ENCODE measurements at places on chromosomes 2 and 18. TPM values are rescaled to one million over a fixed set of nuclear protein-coding genes. Genes with fewer than 3 reads are reported as not detected.

Gene ITGB6
- total RNA-seq = under 0.01 TPM

GRCh38 chr2:40450796-40451430 lies 977 bp downstream of the SLC8A1 start:
- DNase-seq = peak; percentile 94
- peaks cover 15% of the 10 kb centered on the region for H3K4me1 ChIP-seq
- H3K27me3 ChIP-seq = no peaks in the 10 kb centered on the region
- peak overlapping the region; percentile 74 for H3K27ac ChIP-seq
- H3K36me3 ChIP-seq = no peaks in the 10 kb centered on the region

GRCh38 chr2:60158262-60158661 lies 395.2 kb downstream of the BCL11A start:
- no peaks in the 10 kb centered on the region for H3K4me1 ChIP-seq
- H3K4me3 ChIP-seq = no peak overlapping the region
- no peak for DNase-seq
- H3K36me3 ChIP-seq = no peaks in the 10 kb centered on the region

Gene CAVIN2
- 1.8 TPM for total RNA-seq

Gene RAB31
- 120 TPM for total RNA-seq

GRCh38 chr2:153386481-153386897 lies 92.1 kb downstream of the RPRM start:
- H3K36me3 ChIP-seq = no peaks in the 10 kb centered on the region
- no peak overlapping the region for H3K27ac ChIP-seq
- no peak overlapping the region for H3K4me3 ChIP-seq
- DNase-seq = no peak
- H3K4me1 ChIP-seq = no peaks in the 10 kb centered on the region

DNA sequence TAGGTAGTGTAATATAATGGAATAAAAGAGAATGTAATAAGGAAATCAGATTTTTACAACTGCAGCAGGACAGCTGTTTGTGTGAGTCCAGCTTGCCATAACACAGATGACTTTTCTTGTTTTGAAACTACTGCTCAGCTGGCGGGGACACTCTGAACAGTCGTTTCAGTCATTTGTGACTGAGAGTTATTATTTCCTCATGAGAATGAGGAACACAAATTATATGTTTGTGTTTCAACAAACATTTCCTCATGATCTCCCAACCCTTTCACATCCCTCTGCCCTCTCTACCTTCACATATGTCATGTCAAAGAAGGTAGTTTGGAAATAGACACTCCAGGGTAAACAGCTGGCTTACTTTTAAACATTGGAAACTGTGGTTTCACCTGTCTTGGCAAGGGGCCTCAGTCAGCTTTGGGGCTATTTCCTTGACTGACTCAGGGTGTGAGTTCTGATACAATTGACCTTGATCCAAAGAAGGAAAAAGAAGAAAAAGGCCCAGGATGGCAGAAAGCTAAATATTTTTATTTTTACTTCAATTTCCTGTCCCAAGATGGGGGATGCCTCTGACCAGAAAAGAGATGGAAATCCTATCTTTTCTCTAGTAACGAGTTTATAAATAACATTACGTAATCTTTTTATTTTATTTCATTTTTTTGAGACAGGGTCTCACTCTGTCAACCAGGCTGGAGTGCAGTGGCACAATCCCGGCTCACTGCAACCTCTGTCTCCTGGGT lies 593 bp downstream of the SP140L start:
- DNase-seq = no peak
- peak overlapping the region; percentile 82 for H3K27ac ChIP-seq
- H3K27me3 ChIP-seq = no peaks in the 10 kb centered on the region

DNA sequence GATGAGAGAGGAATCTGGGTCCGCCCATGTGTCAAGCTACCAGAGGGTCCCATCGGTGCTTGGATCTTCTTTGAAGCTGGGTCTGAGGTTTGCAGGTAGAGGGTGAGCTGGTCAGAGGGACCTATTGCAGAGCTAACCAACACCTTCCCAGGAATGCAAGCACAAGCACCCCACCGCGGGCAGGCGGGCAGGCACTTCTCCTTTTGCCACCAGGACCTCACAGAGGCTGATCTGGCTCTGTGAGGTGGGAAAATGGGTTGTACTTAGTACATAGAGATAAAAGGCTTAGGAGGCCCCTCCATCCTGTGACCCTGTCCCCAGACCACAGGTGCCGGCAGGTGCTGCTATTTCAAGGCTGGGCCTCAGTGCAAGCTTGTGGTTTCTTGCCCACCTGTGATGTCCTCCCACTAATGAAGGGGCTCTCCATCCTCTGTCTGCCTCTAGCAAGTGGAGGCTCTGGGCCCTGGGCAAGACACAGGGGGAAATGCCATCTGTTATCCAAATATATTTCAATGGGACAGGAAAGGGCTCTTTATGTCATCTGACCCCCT lies 31.4 kb upstream of the IL37 start:
- no peaks in the 10 kb centered on the region for H3K36me3 ChIP-seq
- H3K4me1 ChIP-seq = peaks cover 38% of the 10 kb centered on the region
- H3K4me3 ChIP-seq = no peak overlapping the region
- DNase-seq = no peak

- H3K4me1 ChIP-seq = peaks cover 31% of the 10 kb centered on the region
- H3K27ac ChIP-seq = peak overlapping the region; percentile 78
- H3K27me3 ChIP-seq = no peaks in the 10 kb centered on the region
- DNase-seq = peak; percentile 100
- peaks cover 13% of the 10 kb centered on the region for H3K36me3 ChIP-seq
- no peak overlapping the region for H3K4me3 ChIP-seq
These were observed 42.2 kb downstream of the BIN1 start for GRCh38 chr2:127064642-127065250.

Gene WNT6
- not detected for total RNA-seq

DNA sequence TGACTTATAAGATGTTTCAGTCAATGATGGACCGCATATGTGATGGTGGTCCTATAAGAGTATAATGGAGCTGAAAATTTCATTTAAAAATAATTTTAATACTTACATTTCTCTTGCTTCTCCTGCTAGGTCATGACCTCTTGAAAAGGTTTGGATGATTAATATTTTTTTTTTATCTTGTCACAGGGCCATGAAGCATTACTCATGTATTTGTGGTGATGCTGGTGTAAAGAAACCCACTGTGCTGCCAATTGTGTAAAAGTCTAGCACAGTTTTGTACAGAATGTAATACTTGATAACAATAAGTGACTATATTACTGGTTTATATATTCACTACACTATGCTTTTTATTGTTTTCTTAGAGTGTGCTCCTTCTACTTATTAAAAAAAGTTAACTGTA lies 124.2 kb upstream of the CELF4 start:
- DNase-seq = no peak
- no peaks in the 10 kb centered on the region for H3K27me3 ChIP-seq
- no peak overlapping the region for H3K27ac ChIP-seq
- no peak overlapping the region for H3K4me3 ChIP-seq
- no peaks in the 10 kb centered on the region for H3K4me1 ChIP-seq
- no peaks in the 10 kb centered on the region for H3K36me3 ChIP-seq

GRCh38 chr2:70657246-70657645 lies 103.6 kb upstream of the TGFA start:
- no peaks in the 10 kb centered on the region for H3K4me1 ChIP-seq
- DNase-seq = no peak
- H3K4me3 ChIP-seq = no peak overlapping the region
- no peaks in the 10 kb centered on the region for H3K36me3 ChIP-seq

- peak overlapping the region; percentile 63 for H3K27ac ChIP-seq
- DNase-seq = no peak
- no peaks in the 10 kb centered on the region for H3K27me3 ChIP-seq
- no peak overlapping the region for H3K4me3 ChIP-seq
These were observed 116.4 kb downstream of the MAP3K20 start for GRCh38 chr2:173192071-173192470.

Gene TNS1
- total RNA-seq = 45.7 TPM

Gene DHRS9
- total RNA-seq = not detected

DNA sequence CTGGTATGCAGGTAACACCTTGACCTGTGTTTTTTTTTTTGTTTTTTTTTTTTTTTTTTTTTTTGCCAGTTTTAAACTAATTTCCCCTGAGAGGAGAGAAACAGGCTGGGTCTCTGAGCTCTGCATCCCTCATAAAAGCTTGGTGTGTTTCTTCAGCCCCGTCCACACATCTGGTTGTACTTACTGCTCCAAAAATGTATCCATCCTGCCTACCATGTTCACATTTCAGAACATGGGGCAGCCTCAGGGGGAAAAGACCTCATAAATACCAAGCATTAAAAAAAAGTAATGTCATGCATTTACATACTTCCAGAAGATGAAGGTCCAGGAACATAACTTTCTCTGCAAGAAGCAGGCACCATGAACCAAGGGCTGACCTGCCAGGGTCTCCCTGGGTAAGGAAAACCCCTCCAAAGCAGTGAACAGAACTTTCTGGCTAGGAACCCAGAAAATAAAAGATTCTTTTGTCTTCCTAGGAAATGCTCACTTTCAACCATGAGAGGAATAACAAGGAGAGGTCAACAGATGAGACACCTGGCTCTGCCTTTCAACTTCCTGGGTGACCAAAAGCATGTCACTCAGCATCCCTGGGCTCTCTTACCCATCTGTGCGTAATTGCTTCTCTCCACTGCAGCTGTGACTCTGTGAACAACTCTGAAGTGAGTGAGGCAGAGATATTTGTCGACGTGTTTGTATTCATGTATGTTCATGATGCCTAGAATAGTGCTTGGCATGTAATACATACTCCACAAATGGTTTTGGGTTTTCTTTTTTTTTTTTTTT lies 118.6 kb downstream of the MCFD2 start:
- no peak overlapping the region for H3K27ac ChIP-seq
- H3K27me3 ChIP-seq = no peaks in the 10 kb centered on the region
- peaks cover 4% of the 10 kb centered on the region for H3K36me3 ChIP-seq
- peaks cover 42% of the 10 kb centered on the region for H3K4me1 ChIP-seq

DNA sequence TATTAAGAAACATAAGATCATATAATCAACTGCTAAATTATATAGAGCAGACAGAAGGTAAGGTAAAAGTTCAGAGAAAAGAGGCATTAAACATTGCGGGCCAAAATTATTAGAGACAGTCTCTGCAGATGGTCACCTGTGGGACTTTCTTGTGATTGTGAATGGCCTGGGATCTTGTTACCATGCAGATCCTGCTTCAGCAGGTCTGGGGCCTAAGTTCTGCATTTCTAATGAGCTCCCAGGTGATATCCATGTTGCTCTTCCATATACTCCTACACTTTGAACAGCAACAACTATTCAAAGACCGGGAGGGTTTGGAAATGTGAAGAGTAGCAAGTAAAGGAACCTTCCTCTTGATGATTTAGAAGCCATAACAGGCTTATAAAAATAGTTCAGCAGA lies 8.5 kb upstream of the ETAA1 start:
- H3K36me3 ChIP-seq = no peaks in the 10 kb centered on the region
- H3K4me3 ChIP-seq = no peak overlapping the region
- peak overlapping the region; percentile 42 for H3K27ac ChIP-seq
- H3K27me3 ChIP-seq = no peaks in the 10 kb centered on the region

- no peak overlapping the region for H3K4me3 ChIP-seq
- no peaks in the 10 kb centered on the region for H3K4me1 ChIP-seq
- H3K27me3 ChIP-seq = peaks cover 41% of the 10 kb centered on the region
- H3K36me3 ChIP-seq = no peaks in the 10 kb centered on the region
- no peak overlapping the region for H3K27ac ChIP-seq
These were observed 24.2 kb upstream of the PTPN4 start for GRCh38 chr2:119735565-119735964.

Gene MC4R
- total RNA-seq = not detected

- peak; percentile 46 for DNase-seq
- H3K36me3 ChIP-seq = no peaks in the 10 kb centered on the region
- peaks cover 29% of the 10 kb centered on the region for H3K4me1 ChIP-seq
- peak overlapping the region; percentile 11 for H3K27ac ChIP-seq
- no peaks in the 10 kb centered on the region for H3K27me3 ChIP-seq
These were observed 18.2 kb downstream of the ACSL3 start for GRCh38 chr2:222878877-222879603.

GRCh38 chr18:62723666-62724281 lies 8.4 kb downstream of the PHLPP1 start:
- H3K4me3 ChIP-seq = no peak overlapping the region
- H3K36me3 ChIP-seq = no peaks in the 10 kb centered on the region
- no peak overlapping the region for H3K27ac ChIP-seq
- DNase-seq = no peak

DNA sequence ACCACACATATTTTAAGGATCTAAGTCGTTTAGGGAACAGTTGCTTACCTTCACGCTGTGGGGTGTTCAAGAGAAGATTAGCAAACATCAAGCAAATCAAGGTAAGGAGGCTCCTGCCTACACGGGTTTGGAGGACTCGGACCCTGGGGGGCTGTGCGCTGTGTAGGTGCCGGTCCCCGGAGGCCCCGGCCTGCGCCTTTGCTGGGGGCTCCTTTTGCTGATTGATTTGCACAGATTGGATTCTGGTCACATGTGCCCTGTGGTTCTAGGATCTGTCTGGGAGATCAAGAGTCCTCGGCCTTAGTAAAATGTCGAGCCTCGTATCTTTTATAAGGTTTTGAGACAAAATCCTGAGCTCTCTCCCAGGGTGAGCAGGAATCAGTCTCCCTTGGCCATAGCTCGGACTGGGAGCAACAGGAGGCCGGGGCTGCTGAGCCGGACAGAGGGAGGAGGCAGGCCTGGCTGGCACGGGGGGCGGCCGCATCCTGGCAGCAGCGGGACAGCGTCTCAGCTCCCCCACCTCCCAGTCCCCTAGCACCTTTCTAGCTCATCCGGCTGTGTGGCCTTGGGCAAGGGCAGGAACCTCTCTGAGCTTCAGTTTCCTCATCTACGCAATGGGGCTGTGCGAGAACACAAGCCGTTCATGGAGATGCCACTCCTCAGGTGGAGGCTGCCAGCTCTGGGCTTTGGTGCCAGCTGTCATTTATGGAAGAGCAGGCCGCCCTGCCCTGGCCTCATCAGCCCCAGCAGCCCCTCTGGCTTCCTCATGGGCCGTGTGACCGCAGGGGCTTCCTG lies 147.2 kb downstream of the MBP start:
- peaks cover 29% of the 10 kb centered on the region for H3K27me3 ChIP-seq
- no peak for DNase-seq
- no peak overlapping the region for H3K27ac ChIP-seq

DNA sequence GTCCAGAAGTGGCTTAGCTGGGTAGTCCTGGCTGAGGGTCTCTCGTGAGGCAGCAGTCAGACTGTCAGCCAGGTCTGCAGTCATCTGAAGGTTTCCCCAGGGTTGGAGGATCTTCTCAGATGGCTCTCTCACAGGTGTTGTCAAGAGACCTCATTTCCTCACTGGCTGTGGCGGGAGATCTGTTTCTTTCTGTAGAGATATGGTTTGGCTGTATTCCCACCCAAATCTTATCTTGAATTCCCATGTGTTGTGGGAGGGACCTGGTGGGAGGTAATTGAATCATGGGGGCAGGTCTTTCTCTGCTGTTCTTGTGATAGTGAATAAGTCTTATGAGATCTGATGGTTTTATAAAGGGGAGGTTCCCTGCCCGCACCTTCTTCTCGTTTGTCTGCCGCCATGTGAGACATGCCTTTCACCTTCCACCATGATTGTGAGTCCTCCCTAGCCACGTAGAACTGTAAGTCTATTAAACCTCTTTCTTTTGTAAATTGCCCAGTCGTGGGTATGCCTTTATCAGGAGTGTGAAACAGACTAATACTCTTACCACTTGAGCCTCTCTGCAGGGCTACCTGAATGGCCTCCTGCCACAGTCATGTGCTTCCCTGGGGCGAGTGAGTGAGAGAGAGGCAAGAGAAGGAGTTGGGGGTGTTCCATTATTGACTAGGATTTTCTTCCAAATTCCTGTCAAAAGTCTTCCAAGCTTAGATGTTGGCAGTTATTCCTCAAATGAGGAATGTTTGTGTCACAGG lies 23.6 kb downstream of the MALT1 start:
- no peak overlapping the region for H3K27ac ChIP-seq
- H3K4me1 ChIP-seq = no peaks in the 10 kb centered on the region
- DNase-seq = no peak
- no peak overlapping the region for H3K4me3 ChIP-seq
- peaks cover 13% of the 10 kb centered on the region for H3K36me3 ChIP-seq
- no peaks in the 10 kb centered on the region for H3K27me3 ChIP-seq

Gene CLEC4F
- total RNA-seq = not detected

Gene FAM168B
- 100 TPM for total RNA-seq
